ENCODE measurements at places on chromosomes 11 and 22.

DNA sequence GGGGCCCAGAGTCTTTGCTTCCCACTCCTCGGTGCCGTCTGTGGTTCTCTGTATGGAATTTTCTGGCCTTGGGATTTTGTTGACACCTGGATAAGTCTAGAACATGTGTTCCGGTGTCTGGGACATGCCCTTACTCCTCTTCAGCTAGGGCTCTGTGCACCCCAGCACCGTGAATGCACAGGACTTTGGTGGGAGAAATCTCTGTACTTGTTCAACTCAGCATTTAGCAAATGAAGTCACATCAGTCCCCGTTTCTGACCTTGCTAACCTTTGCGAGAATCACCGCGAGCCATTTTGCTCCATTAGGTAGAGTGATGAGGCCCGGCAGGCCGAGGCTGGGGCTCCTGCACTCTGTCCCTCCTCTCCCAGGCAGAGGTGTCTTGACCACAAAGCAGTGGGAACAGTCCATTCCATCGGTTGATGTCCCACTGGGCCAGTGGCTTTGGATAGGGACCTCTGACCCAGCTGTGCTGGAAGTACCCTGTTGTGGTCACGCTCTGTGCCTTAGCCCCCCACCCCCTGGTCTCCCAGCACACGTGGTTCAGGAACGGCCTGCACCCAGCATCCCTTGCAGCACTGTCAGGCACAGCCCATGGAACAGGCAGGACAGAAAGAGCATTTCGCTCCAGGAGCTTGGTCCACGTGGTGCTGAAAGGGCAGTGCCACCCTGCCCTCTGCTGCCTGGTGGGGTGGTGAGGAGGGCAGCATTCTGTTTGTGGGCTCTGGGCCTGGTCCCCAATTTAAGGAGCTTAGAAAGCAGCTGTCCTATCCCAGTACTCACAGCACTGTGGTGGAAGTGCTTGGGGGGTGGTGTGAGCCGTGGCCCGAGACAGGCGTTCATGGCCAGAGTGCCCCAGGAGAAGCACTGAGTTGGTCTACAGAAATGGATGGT is 73.4 kb downstream of the MED15 start:
- no peak for DNase-seq

- DNase-seq = peak; percentile 2
These were observed 38.5 kb upstream of the GLYATL1 start for GRCh38 chr11:58900479-58901420.

DNA sequence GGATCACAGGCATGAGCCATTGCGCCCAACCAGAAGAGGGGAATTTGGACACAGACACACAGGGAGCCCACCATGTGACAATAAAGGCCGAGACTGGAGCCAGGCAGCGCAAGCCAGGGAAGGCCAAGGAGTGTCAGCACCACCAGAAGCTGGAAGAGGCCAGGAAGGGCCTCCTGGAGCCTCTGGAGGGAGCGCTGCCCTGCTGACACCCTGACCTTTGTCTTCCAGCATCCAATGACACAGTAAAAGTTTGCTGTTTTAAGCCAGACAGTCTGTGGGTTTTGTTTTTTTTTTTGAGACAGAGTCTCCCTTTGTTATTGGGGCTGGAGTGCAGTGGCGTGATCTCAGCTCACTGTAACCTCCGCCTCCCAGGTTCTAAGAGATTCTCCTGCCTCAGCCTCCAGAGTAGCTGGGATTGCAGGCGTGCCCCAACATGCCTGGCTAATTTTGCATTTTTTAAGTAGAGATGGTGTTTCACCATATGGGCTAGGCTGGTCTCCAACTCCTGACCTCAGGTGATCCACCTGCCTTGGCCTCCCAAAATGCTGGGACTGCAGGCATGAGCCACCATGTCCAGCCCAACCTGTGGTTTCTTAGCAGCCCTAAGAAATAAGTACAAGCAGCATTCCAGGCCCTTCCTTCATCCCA is 215.8 kb downstream of the CTTN start:
- DNase-seq = no peak

GRCh38 chr11:70532066-70532440 is 133.7 kb downstream of the CTTN start:
- DNase-seq = no peak

GRCh38 chr11:134150195-134150903 is 73.4 kb downstream of the NCAPD3 start:
- no peak for DNase-seq

DNA sequence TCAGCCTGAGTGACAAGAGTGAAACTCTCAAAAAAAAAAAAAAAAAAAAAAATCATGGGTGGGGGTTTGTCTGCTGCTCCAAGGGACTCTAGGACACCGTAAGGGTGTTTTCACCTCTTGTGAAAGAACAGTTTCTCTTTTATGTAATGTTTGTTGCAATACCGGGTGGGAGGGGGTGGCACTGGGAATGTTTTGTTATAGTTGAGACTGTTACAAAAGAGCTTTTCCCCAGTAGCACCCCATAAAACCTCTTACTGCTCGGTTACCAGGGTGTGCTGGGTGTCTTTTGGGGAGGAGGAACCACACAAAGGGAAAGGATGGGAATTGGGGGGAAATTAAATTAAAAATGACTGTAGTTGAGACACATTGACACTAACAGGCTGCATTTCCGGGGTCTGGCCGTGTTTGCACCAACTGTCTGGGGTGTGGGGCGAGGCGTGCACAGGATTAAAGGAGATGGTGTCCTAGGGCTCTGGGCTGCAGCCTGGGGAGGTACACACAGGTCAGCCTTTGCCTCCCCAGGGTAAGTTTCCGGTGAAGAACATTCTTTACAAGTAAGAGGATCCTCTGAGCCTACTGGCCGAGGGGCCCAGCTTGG is 1.6 kb downstream of the NFAM1 start:
- no peak for DNase-seq

- DNase-seq = peak; percentile 93
These were observed 100.6 kb downstream of the CSNK2A3 start for GRCh38 chr11:11252403-11252802.

All from NCI-H2029 (cell line).